CD4-positive, alpha-beta memory T cell (primary cell): ENCODE measurements at places on chromosomes 11 and 22.
A peak's percentile ranks its signal among the peaks of the same experiment; 100 is the strongest.

- no peak for DNase-seq
Measured at GRCh38 chr11:64864135-64864472, 14.3 kb downstream of the EHD1 start.

DNA sequence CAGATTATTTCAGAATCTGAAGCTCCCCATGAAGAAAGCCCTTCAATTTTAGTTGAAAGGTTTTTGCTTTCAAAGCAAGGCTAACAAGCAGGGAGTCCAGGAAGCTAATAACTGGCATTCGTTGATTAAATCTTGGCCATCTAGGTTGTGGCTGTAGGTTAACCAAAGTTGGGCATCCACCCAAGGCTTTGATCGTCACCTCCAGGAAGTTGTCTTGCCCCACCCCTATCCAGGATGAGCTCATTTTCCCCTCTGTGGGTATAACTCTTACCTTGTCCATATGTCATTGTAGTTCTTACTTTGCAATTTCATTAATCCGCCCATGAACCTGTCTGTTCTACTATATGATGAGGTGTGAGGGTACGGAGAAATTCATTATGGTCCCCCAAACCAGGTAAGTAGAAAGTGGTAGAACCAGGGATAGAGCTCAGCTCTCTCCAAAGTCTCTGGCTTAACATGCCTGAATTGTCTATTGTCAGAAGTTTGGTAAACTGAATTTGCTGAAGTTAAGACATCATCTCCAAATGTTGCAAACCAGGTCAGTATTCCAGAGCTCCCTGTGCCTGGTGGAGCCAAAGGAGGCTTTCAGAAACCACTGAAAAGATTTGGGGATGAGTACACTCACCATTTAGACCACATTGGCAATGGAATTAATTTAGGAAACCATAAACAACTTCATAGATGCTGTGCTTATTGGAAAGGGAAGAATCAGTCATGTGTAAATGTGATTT is 97.1 kb downstream of the CD44 start:
- DNase-seq: peak; percentile 79

GRCh38 chr11:38948392-38948791 is 2350.4 kb upstream of the RAG2 start:
- no peak for DNase-seq

DNA sequence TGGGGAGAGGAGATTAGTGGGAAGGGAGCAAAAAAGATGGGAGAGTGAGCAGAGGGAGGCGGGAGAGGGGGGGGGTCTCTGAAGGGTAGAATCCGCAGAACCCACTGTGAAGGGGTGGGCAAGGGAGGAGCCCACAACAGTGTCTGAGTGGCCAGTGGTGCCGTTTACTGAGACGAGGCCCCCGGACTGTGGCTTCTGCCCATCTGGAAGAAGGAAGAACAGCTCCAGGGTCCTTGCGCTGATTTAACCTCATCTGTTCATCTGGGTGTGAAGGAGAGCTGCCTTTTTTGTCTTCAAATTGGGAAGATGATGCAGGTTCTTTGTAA is 45.7 kb upstream of the ANO1 start:
- DNase-seq: no peak

GRCh38 chr11:132058211-132058772 is 687.9 kb downstream of the NTM start:
- DNase-seq: no peak

DNA sequence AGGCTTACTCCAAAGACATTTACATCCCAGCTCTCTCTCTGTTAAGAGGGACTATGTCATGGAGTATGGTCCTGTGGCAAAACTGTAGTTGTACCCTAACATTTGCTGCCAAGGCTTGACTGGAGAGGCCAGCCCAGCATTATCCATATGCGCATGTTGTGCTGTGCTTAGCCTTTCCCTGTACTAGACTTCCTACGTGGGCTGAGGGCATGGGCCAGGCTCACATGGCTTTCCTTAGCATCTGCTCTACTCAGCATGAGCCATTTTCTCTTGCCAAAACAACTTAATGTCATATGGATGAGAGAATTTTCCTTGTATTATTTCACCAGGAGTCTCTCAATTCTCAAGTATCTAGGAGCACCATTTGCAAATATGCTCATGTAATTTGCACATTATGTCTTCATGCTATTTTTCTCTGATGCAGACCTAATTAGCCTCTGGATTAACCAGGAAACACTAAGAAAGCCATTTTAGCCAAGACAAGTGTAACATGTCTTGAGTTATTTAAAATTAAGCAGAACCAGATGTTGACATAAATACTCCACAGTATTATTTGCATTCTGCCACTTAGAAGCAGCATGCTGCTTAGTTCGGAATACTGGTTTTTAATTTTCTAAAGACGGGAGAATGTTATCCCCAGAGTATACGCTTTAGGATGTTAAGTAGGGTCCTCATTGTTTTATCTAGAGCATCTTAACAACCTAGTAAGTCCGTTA is 71.7 kb upstream of the FAR1 start:
- DNase-seq: no peak

- no peak for DNase-seq
Measured at GRCh38 chr11:3162410-3163240, 2.5 kb downstream of the OSBPL5 start.

GRCh38 chr11:26621132-26621531 is 49.1 kb upstream of the MUC15 start:
- DNase-seq: no peak

- no peak for DNase-seq
Measured at GRCh38 chr11:76566811-76567210, 103.7 kb downstream of the LRRC32 start.

DNA sequence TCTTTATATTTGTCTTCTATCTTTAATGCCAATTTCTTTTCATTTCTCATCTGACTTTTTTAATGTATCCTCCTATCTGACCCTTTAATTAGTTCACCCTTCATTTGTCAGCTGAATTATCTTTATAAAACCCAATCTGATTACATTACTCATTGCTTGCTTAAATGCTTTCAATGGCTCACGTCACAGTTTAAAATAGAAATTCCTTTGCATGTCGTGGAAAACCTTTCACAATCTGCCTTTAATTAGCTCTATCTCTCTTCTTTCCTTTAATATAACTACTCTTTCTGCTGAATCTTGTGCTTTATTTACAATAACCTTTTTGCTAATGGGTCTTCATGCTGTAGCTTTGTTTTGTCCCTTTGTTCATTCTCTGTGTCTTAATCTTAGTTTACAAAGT is 125.7 kb downstream of the DYNC2H1 start:
- DNase-seq: no peak

DNA sequence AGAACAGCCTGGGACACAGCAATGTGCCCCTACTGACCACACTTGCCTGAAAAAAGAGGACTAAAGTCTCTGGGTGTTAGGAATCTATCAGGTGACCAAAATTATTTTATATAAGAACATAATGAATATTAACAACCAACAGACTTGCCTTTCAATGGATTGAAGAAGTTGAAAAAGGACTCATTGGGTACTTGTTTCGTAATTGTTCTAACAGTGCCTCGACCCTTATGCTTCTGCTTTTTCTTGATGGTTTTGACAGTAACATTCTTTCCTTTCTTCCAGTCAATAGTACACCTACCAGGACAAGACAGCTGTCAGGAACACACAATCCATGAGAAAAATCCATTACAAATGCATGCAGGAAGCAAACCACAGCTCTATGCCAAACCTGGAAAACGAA is 29.0 kb upstream of the PHLDA2 start:
- DNase-seq: no peak
